Activated T-cell treated with anti-CD3 and anti-CD28 coated beads, Interleukin-2, amount 50 U/mL, for 48 hours (primary cell): ENCODE measurements at places on chromosomes 11 and 22.

GRCh38 chr11:69915501-69916250, 96.5 kb upstream of the FGF3 start:
- DNase-seq: peak; percentile 75

DNA sequence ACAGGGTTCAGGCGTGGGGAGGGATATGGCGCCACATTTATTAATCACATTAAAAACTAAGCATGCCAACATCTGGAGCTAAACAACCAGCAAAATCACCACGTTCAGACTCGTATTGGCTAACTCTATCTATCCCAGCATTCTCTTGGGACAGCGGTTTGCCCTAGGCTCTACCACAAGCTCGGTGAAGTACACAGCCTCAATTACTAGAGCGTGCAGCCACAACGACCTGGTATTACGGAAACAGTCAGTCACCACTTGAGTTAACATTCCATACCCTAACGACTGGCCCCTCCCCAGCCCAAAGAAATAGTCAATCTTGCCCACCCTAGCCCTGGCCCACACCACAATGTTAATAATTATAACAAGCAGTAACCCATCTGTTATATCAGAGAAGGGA, 32.1 kb downstream of the APOL5 start:
- no peak for DNase-seq

DNA sequence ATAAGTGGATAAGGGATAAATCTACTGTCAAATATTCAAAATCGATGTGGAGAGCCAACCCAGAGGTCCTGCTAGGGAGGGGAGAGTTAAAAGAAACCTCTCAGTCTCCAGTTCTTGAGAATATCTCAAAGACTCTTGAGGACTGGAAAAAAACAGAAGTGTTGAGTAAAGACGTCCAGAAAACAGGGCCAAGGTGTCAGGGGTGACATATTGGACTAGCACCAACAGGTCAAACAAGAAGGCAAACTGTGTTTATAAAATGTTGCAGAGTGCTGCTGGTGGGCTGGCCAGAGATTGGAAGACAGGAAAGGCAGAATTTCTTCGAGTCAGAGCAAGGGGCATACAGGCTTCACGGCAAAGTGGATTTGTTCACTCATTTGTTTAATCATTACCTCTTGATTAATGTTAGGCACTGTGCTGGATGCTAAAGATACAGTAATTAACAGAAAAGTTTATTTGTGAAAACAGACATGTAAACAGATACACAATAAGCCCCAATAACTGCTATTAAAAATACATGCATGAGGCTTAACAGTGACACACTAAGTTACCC, 33.7 kb upstream of the SMPD1 start:
- DNase-seq: no peak

DNA sequence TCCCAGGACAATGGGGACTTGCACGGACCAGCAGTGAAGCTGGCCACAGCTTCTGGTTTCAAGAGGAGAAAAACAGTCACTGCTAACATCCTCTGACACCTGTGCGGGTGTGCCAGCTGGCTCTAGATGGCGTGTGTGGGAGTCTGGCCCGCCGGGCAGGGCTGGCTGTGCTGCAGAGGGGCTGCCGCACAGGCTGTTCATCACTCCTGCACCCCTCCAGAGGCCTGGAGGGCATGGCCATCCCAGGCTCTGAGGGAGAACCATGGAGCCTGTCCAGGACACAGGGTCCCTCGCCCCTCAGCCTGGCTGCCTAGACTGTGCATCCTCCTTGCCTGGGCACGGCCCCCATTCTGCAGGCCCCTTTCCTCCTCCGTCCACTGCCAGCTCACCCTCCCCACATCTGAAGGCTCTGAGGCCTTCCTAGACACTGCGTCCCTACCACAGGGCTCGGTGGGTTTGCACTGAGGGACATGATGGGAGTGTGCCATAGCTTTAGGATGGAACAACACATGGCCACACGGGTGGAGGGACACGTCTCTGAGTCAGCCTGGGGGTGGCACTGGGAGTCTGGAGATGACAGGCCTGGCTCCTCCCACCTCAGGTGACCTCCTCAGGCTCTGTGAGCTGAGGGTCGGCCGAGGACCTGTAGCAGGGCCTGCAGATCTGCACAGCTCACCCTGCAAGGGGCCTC, 42.1 kb upstream of the GNB1L start:
- DNase-seq: peak; percentile 49

DNA sequence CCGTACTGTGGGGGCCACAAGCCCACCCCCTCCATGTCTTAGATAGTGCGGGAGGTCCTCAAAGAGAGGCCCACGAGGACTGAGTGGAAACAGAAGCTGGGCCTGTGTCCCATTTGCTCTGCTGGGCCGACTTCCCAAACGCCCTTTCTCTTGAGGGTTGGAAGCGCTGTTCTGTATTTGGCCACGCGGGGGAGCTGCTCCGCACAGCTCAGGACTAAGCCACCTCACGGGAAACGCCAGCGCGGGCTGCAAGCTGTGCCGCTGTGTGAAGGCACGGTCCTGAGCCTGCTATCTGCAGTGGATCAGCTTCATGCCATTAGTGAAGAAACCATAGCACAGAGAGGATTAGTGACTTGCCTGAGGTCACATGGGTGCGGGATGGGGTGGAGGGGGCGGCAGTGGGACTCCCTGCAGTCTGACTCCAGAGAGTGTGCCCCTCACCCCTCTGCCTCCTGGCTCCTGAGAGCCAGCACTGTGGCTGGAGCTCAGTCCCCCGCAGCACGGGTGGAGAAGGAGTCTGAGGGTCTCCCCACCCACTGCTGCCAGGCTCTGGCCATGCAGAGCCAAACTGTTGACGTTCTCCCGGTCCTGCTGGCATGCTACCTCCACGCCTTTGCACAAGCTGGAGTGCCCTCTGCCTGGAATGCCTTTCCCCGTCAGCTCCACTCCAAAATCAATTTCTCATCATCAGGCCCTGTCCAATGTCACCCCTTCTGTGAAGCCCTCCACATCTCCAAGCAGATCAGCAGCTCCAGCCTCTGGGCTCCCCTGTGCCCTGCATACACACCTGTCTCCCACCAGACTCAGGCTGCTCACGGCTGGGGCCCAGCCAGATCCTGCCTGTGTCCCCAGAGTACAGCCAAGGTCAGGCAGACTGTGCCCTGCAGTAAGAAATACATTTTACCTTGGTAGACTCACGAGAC, 51.5 kb upstream of the LRRC32 start:
- peak; percentile 88 for DNase-seq

- DNase-seq: no peak
Measured at GRCh38 chr22:50299785-50300619, 7.4 kb downstream of the PLXNB2 start.

- DNase-seq: no peak
Measured at GRCh38 chr11:103651341-103651998, 385.0 kb upstream of the DDI1 start.

GRCh38 chr22:36364255-36365019, 23.3 kb downstream of the MYH9 start:
- no peak for DNase-seq

GRCh38 chr22:24162436-24162835, 18.9 kb upstream of the SUSD2 start:
- DNase-seq: no peak

GRCh38 chr22:24244144-24244787, 616 bp downstream of the GGT5 start:
- no peak for DNase-seq

- DNase-seq: peak; percentile 42
Measured at GRCh38 chr11:128552783-128553661, 34.3 kb downstream of the ETS1 start.

- DNase-seq: no peak
Measured at GRCh38 chr22:19218541-19219233, 40.2 kb upstream of the SLC25A1 start.

DNA sequence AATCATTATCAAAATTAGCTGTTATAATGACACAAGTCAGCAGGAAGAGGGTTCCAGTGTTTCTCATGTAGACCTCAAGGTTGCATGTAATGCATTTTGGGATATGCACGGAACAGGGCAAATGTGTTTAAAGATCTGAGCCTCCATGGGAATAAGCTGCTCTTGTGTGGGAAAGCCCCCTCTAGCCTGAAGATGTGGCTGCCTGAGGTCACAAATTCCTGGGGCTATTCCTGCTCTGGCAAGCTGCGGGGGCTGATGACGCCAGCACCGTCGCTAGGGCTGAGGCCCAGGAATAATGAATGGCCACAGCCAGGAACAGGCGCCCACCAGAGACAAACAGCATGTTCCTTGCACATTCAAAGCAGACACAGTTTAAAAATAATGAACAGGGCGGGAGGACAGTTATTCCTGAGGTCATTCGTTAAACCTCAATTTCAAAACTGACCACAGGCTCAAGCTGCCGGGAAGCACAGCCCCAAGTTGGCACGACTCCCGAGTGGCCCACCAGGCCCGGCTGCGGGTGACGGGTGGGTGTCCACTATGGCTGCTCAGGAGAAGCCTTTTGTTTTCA, 11.7 kb downstream of the OSBPL5 start:
- DNase-seq: no peak

DNA sequence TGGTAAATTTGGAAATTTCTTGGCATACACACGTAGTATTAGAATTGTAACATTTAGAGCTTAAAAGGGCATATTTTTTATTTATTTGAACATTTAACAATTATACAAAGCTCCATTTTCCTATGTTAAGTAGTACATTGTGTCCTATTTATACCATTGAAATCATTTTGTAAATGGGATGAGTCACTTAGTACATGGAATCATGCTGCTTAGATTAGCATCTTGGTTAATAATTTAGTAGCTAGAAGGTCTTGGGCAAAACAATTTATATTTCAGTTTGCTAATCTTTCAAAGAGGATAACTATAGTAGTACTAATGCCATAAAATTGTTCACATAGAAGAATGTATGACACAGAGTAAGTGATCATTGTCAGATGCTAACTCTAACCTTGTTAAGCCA, 450.1 kb upstream of the LUZP2 start:
- DNase-seq: no peak

DNA sequence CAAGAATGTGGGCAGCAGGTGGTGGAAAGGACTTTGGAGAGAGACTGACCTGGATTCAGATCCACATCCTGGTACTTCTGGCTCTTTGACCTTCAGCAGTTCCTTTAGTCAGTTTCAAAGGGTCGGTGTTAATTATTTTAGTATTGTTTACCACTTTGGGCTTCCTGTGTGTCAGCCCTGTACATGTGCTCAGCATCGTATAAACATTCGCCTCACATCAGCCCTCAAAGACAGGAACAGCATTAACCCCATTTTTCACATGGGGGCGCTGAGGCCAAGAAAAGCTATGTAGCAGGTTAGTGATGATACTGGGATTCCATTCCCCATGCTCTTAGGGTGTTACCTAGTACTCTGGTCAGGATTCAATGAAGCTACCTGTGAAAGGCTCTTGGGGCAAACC, 72.1 kb upstream of the YWHAH start:
- no peak for DNase-seq

DNA sequence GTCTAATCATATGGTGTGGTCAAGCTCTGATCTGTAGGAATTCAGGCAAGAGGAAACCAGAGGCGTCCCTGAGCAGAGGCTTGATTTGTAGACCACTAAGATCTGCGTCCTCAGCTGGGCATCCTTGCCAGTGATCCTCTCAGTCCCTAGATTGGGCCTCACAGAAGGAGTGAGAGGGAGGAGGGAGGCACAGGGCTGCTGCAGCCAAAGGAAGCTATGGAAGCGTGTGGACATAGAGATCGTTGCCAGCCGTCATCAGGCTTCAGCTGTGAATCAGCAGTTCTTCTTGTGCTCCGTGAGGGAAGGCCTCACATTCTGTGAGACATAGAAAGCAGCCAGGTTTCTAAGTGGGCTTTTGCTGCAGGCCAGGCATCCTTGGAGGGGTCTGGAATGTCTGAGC, 254.6 kb upstream of the KIRREL3 start:
- DNase-seq: no peak

DNA sequence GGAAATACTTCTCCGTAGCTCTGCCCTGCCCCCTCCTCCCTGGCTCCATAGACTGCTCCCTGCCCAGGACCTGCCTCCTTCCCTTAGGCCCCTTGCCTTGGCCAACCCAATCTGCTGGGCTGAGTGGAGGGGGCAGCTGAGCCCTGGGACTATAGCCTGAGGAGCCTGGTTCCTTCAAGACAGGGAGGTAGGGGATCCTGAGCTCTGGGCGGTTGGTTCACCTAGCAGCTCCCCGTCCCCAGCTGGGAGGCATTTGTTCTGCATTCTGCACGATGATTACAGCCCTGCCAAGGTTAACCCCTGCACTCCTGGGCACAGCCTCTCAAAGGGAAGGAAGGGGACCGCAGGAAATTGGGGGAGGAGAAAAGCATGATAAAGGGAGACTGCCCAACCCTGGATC, 3.6 kb upstream of the CDC42EP1 start:
- no peak for DNase-seq

- DNase-seq: no peak
Measured at GRCh38 chr11:3885855-3886254, 30.4 kb downstream of the STIM1 start.

DNA sequence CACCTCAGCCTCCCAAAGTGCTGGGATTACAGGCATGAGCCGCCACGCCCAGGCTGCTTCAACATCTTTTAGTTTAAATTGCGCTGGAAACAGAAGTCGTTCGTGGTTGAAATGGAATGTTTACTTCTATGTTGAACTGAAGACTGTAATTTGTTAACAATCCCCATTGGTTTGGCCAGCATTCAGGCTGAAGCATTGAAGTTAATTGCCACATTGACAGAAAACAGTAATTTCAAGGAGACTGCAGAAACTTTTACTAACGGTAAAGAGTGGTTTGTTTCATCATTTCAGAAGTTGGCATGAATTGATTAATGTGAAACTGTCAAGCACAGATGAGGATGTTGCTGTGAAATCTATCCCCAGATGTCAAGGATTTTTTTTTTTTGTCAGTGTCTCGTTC, 14.2 kb downstream of the AP5B1 start:
- no peak for DNase-seq

GRCh38 chr11:75873417-75874221, 58.6 kb downstream of the UVRAG start:
- DNase-seq: no peak

DNA sequence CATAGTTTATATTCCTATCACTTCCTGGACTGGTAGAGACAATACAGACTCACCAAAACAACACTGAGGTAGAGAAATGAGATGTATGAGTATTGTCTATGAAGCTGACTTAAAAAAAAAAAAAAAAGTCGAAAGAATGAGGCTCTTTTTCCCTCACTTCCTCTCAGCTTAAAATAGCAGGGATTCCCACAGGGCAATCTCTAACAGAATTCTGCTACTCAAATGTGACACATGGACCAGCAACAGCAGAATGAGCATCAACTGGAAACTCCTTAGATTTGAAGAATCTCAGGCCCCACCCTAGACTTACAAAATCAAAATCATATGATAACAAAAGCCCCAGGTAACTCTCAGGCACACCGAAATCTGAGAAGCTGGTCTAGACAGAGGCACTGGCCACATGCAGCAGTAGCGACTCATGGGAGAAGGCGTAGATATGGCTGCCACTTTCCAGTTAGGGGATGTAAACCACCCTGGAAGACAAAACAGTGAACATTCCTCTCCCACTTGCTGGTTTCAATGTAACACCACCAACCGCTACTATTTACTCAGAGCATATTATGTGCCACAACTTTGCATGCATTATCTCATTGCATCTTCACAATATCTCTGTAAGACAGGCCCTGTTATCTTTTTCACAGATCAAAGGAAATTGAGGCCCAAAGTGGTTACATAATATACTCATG, 128.0 kb downstream of the RBFOX2 start:
- peak; percentile 29 for DNase-seq

- no peak for DNase-seq
Measured at GRCh38 chr11:98069861-98070260, 950.9 kb upstream of the CNTN5 start.

- DNase-seq: no peak
Measured at GRCh38 chr11:78253797-78254196, 65.1 kb downstream of the USP35 start.
